Stimulated activated CD4-positive, alpha-beta T cell treated with anti-CD3 and anti-CD28 coated beads, Interleukin-15, amount 100 ng/mL, for 24 hours (primary cell): ENCODE measurements at places on chromosomes 12 and 14.
A peak's percentile ranks its signal among the peaks of the same experiment; 100 is the strongest.

DNA sequence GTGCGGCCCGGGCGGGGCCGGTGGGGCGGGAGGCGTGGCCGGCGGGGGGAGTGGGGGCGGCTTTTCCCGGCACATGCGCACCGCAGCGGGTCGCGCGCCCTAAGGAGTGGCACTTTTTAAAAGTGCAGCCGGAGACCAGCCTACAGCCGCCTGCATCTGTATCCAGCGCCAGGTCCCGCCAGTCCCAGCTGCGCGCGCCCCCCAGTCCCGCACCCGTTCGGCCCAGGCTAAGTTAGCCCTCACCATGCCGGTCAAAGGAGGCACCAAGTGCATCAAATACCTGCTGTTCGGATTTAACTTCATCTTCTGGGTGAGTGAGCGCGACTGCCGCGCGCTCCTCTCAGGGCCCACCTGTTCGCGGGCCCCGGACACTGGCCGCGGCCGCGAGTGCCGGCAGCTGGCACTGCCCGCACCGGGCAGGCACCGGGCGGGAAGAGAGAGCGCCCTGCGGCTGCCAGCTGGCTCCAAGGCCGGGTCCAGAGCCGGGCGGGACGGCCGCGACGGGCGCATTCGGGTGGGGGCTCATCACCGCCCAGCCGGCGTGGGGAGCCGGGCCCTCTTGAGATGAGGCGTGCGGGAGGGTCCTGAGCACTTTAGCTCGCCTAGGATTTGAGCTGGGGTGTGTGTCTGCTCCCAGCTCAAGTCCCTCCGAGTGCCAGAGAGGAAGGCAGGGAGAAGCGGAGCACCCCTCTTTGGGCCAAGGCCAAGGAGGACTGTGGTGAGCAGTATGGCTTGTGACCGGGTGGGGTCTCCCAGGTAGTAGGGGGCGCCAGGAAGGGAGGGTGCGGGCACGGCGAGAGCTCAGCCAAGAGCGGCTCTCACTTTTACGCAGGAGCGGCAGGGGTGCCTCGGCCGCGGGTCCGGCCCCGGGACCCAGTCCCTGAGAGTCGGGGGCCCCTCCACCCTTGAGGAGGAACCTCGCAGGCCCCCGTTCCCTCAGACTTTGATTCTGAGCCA, at the start of gene CD9:
TSS of gene CD9 (plus strand) at position 145 of the 957 bp plus-strand sequence. CDS start at position 245, 100 bp downstream.
- peak; percentile 56 for DNase-seq

- no peak for DNase-seq
Observed at GRCh38 chr12:50581226-50582184, 76.7 kb downstream of the DIP2B start.

DNA sequence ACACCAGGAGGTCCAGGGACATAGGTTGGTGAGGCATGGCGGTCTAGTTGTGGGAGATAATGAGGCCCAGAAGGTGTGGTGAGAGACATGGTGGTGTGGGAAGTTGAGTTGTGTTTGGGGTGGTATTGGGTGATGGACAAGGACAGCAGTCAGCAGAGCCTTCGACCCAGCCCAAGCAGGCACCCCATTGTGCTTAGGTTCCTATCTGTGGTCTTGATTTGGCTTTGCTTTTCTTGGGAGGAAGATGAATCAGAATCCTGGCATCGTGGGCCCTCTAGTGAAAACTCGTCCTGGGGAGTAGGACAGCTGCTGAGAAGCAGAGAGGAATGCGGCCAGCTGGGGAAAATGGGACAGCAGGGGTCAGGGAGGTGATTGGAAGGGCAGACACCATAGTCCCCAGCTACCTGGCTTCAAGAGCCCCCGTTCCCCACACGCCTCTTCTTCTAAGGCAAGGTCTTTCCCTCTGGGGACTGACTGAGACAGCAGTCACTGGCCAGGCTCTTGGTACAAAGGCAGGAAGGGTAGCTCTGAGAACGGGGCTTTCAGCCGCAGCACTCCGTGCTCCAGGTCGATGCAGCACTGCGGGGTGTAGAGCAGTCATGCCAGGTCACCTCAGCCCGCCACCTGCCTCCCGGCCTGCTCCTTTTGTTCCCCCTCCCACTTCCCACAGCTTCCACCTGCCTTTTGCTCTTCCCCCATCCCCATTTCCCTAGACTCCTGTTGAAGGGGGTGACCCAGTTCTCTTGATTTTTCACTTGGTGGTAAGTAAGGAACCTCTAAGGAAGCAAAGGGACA, 7.9 kb downstream of the NRIP2 start:
- no peak for DNase-seq

DNA sequence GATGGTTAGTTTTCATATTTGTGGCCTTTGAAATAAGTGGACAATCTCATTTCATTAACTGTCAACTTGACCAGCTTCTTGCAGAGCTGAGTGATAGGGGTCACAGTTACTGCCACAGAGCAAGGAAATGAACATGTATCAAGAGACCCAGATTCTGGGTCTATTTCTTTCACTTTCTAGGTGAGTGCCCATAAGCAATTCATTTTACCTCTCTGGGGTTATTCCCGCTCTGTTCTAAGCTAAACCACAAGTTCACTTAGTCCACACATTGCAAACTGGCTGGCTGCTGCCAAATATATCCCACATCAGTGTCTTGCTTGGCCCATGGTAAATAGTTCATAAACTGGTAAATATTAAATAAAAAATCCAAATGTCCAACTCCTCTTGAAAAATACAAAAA, 29.9 kb downstream of the GPHB5 start:
- no peak for DNase-seq

GRCh38 chr14:63492391-63492790, 50.8 kb downstream of the PPP2R5E start:
- DNase-seq, result no peak

GRCh38 chr12:133038118-133038709, 905 bp downstream of the ZNF84 start:
- DNase-seq, result no peak

- no peak for DNase-seq
Observed at GRCh38 chr12:130619385-130620001, 96.6 kb downstream of the RIMBP2 start.

DNA sequence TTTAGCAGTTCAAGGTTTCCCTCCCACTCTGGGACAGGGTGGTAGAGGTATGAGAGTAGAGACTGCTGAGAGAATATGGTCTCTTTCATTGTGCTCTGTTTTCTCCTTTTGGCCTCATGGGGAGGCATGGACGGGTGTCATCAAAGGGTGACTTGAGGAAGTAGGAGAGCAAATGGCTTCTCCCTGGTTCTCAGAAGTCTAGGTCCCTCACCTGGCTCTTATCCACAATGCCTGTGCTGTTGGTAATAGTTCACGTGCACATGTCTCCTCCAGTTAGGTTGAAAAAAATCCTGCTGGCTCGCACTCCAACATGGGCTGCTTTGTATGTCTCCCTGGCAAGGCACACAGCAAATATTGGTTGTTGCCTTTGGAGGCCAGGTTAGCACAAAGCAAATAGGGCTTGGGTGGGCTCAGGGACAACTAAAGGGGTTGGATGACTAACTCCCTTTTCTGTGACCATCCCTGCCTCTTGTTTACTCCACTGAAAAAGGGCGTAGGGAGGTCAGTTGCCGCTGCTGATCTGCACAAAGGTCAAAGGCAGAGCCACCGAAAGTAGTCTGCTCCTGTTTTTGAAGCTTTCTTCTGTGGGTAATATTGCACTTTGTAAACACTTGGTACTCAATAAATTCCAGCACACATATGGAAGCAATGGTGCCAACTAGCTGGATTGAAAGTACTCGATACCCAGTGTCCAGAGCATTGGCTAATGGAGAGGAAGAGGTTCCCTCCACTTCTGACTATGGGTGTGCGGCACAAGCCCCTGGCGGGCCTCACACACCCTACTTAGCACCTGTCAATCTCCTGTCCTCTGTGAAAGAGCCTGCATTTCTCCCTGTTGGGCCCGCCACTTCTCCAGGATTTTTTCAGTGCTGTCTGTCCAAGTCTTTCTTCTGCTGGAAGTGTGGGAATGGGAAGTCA, 121.8 kb downstream of the SLC38A6 start:
- no peak for DNase-seq

DNA sequence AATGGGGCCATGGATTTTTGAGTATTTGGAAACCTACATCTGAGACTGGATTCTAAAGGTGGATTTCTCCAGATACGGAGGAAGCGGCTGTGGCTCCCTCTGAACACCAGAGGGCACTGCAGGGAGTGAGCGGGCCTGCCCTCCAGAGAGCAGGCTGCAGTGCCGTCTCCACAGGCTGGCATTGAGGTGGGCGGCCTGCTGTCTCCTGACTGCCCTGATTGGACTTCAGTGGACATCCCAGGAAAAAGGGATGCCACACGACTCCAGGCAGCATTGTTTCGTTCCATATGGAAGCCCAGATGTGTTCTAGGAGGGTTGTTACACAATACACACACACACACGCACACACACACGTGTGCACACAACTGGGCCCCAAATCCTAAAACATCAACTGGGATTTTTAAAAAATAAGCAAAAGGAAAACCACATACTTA, 20.9 kb upstream of the ANO2 start:
- DNase-seq, result peak; percentile 66

DNA sequence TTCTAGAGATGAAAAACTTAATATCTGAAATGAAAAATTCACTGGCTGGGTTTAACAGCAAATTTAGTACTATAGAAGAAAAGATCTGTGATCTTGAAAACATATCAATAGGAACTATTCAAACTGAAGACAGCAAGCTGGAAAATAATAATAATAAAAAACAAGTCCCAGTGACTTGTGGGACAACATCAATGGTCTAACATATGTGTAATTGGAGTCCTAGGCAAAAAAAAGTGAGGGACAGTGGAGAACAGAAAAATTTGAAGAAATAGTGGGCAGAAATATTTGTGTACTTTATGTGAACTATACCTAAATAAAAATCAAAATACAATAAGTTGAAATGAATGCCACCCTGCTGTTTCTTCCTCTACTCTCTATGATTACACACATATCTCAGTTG, 2.4 kb upstream of the SERPINA9 start:
- no peak for DNase-seq

GRCh38 chr14:72404998-72405397, 472.8 kb downstream of the RGS6 start:
- no peak for DNase-seq

DNA sequence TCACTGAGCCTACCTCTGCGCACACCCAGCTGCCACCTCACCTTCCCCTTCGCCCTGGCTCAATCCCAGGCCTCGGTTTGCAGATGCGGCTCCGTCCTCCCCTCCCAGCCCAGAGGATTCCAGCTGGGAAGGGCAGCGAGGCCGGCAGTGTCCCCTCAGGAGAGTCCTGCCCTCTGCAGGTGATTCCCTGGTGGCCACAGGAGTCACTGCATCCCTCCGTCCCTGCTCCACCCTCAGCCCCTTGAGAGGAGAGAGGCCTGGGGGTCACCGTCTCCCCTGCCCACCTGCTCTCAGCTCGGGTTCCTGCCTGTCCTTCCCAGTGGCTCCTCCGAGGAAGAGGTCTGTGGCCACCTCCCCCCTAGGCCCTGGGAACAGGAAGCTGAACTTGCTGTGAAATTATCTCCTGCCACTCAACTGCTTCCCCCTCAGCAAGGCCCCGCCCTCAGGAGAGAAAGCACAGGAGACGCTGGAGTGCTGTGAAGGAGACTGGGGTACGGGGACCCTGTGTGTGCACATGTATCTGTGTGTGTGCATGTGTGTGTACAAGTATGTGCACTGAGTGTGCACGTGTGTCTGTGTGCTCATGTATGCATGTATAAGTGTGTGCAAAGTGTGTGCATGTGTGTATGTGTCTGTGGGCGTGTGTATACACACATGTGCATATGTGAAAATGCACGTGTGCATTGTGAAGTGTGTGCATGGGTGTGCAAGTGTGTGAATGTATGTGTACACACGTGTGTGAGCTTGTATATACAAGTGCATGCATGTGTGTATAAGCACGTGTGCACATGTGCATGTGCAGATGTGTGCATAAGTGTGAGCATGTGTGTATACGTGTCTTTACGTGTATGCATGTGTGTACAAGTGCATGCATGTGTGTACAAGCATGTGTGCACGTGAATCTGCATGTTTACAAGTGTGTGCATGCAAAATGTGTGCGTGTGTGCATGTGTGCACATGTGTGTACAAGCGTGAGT, 13.2 kb upstream of the GALNT9 start:
- no peak for DNase-seq

DNA sequence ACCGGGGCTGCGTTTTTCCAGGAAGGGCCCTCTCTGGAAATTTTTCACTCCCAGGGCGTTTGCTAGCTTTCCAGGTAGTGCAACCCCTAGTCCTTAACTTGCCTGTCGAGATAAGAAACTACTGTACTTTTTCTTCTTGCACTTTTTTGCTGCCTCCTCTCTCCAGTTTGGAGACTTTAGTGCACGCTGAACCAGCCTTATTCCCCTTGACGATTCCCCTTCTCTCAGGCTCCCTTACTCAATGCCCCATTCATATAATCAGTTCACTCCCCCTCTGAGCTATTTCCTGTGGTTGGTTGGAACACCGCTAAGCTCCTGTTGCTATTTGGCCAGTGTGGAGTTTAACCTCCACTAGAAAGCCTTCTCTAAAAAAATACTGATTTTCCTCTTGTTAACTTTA, 682 bp downstream of the CREBL2 start:
- peak; percentile 15 for DNase-seq

GRCh38 chr12:88141774-88142609, at the start of the genes CEP290 and TMTC3:
Gene CEP290, minus strand, starts transcription at chr12:88142088. Its CDS starts 781 bp downstream, at chr12:88141307.
Gene TMTC3, plus strand, starts transcription at chr12:88142307. Its CDS starts 6,009 bp downstream, at chr12:88148316.
- peak; percentile 93 for DNase-seq

DNA sequence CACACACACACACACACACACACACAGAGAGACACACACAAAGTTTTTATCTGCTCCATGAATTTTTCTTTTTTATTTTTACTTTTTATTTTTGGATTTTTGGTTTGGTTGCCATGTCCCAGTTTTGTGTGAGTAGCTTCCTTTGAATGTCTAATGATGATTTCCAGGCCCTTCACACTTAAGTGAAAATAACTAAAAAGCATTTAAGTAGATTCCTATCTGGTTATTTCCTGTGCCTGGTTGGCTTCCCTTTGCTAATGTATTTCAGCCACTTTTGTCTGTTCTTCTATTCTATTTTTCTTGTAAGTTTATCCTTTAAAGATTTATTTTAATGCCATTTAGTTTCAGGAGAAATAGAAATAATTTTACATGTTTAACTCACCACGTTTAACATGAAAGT, 755.4 kb downstream of the SLC6A15 start:
- no peak for DNase-seq

DNA sequence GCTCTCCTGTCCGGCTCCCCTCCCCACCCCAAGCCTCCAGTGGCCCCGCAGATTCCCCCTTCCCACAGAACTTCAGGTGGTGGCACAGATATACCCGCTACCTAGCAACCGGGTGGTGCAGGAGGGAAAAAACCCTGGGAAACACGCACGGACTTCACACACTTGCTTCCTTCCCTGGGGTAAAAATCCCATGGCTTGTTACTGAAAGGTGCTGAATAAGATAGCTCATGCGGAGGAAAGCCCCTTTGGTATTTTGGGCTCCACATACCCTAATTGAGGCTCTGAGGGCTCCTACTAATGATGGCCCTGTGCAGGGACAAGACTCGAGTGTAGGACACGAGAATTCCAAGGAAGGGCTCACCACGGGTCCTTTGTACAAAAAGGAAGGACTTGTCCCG, 869 bp upstream of the RIMBP2 start:
- DNase-seq, result no peak
